ENCODE measurements at places on chromosomes 6 and 20. TPM values are rescaled to one million over a fixed set of nuclear protein-coding genes. Genes with fewer than 3 reads are reported as not detected.

The OR2H1 gene
- total RNA-seq: not detected

The PKHD1 gene
- not detected for total RNA-seq

DNA sequence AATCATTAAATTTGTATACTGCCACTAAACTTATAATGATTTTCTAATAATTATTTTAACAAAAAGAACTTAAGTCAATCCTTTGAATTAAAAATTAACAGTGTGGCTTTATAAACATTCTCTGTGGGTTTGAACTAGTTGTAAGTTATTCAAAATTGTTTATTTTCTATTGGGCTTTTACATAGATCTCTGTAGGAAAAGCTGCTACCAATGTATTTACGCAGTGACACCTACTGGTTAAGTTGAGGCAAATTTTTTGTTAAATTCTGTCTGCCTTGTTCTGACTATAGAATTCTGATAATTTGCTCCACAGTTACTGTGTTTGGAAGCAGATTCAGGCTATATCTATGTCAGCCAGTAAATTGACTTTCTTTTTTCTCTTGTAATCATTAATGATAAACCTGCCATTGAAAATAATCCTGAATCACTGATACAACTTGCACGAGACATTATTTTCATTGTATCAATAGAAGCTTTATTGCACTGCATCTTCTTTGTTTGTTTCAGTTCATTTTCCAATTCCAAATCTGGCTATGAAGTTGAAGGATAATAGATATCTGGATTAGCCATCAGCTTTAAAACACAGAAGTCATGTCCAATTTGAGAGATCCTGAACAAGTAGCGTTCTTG is 66.0 kb upstream of the UTRN start:
- peaks cover 10% of the 10 kb centered on the region for H3K4me1 ChIP-seq
- H3K36me3 ChIP-seq: no peaks in the 10 kb centered on the region
- no peak overlapping the region for H3K27ac ChIP-seq
- no peak overlapping the region for H3K4me3 ChIP-seq

GRCh38 chr6:39852324-39852723 is 60.1 kb downstream of the DAAM2 start:
- H3K36me3 ChIP-seq: no peaks in the 10 kb centered on the region
- H3K4me1 ChIP-seq: peaks cover 41% of the 10 kb centered on the region
- H3K27me3 ChIP-seq: no peaks in the 10 kb centered on the region

GRCh38 chr20:38764567-38765318 is 16.5 kb downstream of the ACTR5 start:
- no peak overlapping the region for H3K4me3 ChIP-seq
- DNase-seq: no peak
- H3K27ac ChIP-seq: no peak overlapping the region
- H3K36me3 ChIP-seq: peaks cover 3% of the 10 kb centered on the region

GRCh38 chr20:36196676-36197075 is 39.6 kb upstream of the AAR2 start:
- H3K4me3 ChIP-seq: no peak overlapping the region
- H3K4me1 ChIP-seq: no peaks in the 10 kb centered on the region
- no peak overlapping the region for H3K27ac ChIP-seq
- no peaks in the 10 kb centered on the region for H3K27me3 ChIP-seq
- no peaks in the 10 kb centered on the region for H3K36me3 ChIP-seq
